ENCODE measurements at places on chromosomes 5 and 9.

GRCh38 chr5:573976-574375 lies 38.2 kb upstream of the CEP72 start:
- DNase-seq = no peak

- DNase-seq = no peak
These were observed 188.4 kb downstream of the SNCAIP start for GRCh38 chr5:122500245-122501088.

- DNase-seq = no peak
These were observed 390.8 kb downstream of the NNT start for GRCh38 chr5:43993634-43994351.

DNA sequence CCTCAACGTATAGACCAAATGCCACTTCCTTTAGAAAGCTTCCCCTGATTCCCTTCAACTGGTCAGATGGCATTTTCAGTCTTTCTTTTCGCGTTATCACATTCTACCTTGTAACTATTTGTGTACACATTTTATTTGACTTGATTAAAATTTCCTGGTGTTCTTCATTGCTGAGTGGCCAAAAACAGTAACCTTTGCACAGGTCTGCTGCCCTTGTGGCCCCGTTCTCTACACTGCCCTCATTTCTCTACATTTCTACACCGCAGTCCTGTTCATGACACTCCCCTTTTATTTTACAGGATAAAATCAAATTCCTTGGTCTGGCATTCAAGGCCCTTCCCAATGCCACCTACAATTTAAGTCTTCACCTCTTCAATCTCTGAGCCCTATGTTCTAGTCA lies 334.2 kb upstream of the SLC30A5 start:
- no peak for DNase-seq

DNA sequence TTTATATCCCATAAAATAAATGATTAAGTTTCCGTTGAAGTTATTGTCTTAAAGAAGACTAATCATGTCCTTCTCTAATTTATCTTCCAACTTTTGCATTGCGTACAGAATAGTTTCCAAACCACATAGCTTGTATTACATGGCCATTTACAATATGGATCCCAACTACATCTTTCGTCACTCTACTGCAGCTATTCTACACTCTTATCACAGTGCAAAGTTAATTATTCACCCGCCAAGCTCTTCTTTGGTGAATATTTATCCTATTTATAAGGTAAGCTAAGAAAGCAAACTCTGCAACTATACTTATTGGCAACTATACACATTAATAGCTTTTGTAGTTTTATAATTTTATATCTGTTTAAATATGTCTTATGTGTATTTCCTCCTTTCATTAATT lies 75.9 kb upstream of the ADAMTS19 start:
- no peak for DNase-seq

- DNase-seq = no peak
These were observed 594.1 kb upstream of the BRINP1 start for GRCh38 chr9:119963258-119963797.

DNA sequence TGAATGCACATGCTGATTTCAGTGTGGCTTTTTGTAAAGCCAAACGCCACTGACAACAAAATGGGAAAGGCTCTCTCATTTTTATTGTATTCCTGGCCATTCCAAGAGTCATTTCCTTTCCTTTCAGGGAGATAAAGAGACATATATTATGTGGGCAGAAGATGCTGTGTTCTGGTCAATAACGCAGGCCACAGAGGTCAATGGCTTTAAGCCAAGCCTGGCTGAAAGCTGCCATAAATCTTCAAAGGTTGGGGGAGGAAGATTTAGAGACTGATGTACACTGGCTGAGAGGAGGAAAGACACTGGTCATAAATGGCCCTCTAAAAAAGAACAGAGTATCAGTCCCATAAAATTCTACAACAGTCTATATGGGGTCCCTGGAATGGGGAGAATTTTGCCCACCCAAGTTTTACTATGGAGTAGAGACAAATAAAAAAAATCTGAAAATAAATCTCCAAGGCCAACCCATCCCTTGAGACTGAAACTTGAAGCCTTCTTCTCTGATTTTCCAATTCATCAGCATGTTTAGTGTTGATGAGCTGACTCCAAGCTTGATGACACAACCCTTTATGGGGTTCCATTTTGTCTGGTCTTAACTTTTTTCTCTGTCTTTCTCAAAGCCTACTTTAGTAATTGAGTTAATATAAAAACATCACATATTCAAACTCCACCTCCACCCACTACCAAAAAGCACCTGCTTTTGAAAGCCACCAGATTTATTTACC lies 152.1 kb upstream of the SLC24A2 start:
- DNase-seq = no peak

DNA sequence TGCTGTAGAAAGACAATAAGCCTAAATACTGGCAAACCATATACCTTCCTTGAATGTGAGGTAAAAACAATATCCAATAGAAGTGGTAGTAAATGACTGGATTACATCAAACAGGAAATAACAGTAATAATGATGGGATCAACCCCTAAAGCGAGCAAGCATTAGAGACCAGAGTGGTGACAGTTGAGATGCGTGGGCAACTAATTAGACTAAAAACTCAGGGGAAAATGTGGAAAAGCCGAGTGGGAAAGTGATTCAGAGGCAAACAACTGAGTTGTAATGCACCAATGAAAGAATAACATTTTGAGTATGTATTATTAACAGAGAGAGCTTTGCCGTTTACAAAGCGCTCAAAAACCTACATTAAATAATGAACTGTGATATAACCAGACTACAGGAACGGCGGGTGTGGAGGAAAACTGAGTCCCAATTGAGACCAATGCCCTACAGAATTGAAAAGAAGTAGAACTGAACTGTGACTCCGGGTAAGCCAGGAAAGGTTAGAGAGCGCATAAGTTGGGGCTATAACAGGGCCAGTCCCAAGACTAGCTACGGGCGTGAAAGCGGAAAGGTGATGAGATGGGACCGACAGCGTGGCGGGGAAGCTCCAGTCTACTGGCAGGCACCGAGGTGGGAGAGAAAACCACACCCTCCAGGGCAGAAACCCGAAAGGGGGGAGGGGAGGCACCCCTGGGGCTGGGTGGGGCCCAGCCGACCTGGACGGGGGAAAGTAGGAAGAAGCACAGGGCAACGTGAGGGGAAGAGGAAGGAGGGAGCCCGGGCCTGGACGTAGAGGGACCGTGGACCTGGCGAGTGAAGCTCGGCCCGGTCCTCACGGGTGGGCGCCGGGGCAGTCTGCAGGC lies 592 bp downstream of the UBAP2 start:
- DNase-seq = no peak

DNA sequence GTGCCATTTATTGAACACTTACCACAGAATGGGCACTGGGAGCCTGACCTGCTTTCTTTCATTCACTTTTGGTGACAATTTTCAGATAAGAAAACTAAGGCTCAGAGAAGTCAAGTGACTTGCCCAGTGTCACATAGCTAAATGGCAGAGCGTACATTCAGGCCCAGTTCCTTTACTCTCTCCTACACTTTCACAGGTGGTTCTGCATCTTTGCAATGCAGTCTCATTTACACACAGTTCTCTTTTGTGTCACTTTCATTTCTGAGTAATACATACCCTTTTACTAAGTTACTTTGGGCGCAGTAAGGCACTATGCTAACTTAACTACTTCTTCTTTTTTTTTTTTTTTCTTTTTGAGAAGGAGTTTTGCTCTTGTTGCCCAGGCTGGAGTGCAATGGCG lies 8.3 kb downstream of the NFIL3 start:
- peak; percentile 57 for DNase-seq

GRCh38 chr9:115591584-115591984 lies 473.6 kb upstream of the TNC start:
- DNase-seq = no peak

GRCh38 chr5:36521838-36522745 lies 84.3 kb upstream of the SLC1A3 start:
- DNase-seq = no peak

- no peak for DNase-seq
These were observed 18.6 kb upstream of the SLC6A19 start for GRCh38 chr5:1182633-1183423.

GRCh38 chr5:31854181-31855133 lies 215.5 kb downstream of the PDZD2 start:
- no peak for DNase-seq

DNA sequence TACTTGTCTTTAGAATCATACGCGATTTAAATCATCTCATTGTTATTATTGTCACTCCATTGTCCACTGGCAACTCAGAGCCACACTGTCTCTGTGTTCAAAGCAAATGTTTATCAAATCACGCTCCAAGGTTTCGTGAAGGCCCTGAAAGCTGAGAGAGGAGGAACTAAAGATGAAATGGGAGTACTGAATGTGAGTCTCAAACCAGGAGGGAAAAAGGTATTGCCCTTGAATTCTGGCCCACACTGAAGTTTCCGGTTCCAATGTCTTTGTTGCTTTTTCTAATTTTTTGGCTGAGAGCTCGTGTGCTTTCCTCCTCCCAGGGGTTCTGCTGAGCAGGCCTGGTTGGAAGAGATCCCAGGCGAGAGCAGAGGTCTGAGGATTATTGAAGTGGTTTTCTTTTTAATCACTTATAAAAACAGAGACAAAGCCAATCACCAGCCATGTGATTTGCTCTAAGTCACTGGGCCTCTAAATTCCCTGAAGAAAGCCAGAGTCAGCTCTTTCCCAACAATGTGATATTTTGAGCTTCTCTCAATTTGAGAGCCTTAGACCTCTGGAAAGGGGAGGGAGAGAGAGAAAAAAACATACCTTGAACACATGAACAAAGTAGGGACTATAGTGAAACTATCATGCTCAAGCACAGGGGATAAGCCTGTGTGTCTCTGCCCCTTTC lies 420.8 kb upstream of the GRAMD2B start:
- no peak for DNase-seq

DNA sequence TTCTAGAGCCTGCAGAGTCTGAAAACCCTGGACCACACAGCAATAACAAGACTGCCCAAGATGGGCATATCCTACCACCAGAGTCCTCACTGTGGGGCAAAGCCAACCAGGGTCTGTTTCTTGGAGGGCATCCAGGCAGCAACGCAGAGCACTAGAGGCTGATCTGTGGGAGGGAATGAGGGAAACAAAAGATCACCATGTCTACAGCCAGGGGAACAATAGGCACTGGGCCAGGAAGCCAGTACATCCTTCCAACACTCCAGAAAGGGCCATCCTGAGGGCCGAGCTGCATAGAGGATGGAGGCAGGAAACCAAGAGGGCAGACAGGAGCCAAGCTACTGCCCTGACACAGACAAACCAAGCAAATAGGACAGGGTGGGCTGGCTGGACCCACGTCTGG lies 416.1 kb upstream of the IRX4 start:
- no peak for DNase-seq

- no peak for DNase-seq
These were observed 23.3 kb upstream of the SUSD3 start for GRCh38 chr9:93035106-93035660.

GRCh38 chr9:5489630-5490490 lies 20.5 kb upstream of the PDCD1LG2 start:
- no peak for DNase-seq

- DNase-seq = no peak
These were observed 285.3 kb downstream of the ENC1 start for GRCh38 chr5:74355041-74355824.

DNA sequence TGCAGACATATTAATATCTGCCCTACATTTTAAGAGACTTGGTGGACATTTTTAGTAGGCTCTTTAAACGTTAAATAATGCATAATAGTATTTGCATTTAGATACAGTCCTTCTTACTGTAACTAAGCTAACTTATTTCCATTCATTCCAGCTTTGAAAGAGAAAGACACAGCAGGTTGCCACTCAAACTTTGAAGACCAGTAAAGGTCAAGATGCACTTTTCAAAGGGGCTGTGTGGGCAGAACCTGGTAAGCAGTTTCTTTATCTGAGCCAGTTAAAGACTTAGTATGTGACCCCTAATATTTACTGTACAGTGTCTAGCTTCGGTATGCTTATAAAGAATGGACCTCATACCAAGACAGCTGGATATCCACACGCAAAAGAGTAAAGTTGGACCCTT lies 20.8 kb downstream of the PLGRKT start:
- DNase-seq = no peak

- no peak for DNase-seq
These were observed 132.9 kb downstream of the LIFR start for GRCh38 chr5:38423276-38424147.

GRCh38 chr5:142040285-142040684 lies 27.5 kb upstream of the GNPDA1 start:
- DNase-seq = no peak

- DNase-seq = no peak
These were observed 53.1 kb downstream of the TSPAN17 start for GRCh38 chr5:176700239-176700847.

DNA sequence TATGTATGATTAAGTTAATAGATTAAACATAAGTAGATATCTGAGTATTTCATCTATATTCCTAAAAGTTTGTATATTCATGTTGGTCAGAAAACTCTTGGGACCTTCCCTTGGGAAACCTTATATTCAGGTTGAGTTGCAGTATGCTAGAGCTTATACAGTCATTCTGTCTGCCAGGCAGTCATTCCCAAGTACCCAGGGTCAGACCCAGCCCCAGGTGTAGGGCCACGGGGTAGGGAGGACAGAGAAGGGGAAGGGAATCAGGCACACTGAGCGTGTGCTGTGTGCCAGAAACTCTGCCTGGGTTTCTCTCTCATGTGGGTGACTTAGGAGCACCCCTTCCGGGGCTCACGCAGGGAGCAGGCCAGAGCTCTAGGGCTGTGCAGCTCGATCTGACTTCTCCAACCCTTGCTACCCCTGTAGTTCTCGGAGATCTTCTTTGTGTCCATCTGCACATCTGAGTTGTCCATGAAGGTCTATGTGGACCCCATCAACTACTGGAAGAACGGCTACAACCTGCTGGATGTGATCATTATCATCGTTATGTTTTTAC lies 28.2 kb downstream of the CATSPER3 start:
- no peak for DNase-seq

GRCh38 chr5:4027088-4027734 lies 431.6 kb downstream of the IRX1 start:
- DNase-seq = no peak

DNA sequence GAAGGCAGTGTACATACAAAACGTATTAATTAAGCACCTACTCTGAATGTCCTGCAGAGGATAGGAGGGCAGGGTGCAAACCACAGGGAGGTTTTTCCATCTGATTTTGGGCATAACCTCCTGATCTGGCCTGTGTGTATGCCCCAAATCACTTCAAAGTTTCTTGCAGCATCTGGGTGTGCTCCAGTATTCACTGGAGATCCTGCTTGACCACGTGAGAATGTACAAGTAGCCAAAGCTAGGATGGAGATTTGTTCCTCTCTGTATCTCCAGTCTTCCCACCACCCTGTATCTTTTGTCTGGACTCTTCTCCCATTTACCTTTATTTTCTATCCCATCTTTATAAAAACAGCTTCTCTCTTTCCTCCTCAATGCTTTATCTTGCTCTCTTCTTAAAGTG lies 207.7 kb downstream of the FBXL7 start:
- DNase-seq = no peak

GRCh38 chr9:13911473-13911872 lies 402.5 kb downstream of the NFIB start:
- no peak for DNase-seq

DNA sequence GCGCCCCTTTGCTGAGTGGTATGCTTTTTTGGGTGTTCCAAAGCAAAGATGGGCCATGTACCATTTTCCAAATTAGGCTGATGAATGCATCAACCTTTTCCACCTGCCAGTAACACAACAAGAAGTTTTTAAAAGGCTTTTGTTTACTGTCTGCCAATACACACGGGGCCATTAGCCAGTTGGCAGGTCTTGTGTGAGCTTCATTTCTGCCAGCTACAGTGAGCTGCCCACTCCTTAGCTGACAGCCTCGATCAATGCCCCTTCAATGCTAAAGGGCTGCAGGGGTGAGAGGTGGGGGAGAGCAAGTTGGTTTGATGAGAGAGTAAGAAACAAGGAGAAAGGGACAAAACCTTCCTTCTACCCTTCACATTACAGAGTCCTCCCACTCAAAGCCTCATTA lies 128.7 kb downstream of the C5orf15 start:
- DNase-seq = no peak
